ENCODE measurements at places on chromosomes 12 and 14. TPM values are rescaled to one million over a fixed set of nuclear protein-coding genes. Genes with fewer than 3 reads are reported as not detected.

GRCh38 chr12:77189458-77189857, 124.1 kb upstream of the E2F7 start:
- H3K27me3 ChIP-seq = no peaks in the 10 kb centered on the region
- DNase-seq = no peak
- no peak overlapping the region for H3K27ac ChIP-seq
- H3K4me3 ChIP-seq = no peak overlapping the region

- peaks cover 12% of the 10 kb centered on the region for H3K4me1 ChIP-seq
- H3K27me3 ChIP-seq = no peaks in the 10 kb centered on the region
- H3K4me3 ChIP-seq = no peak overlapping the region
- no peaks in the 10 kb centered on the region for H3K36me3 ChIP-seq
- H3K27ac ChIP-seq = no peak overlapping the region
These were observed 12.3 kb downstream of the DENND5B start for GRCh38 chr12:31578632-31579031.

- peaks cover 5% of the 10 kb centered on the region for H3K4me1 ChIP-seq
- no peaks in the 10 kb centered on the region for H3K27me3 ChIP-seq
- H3K27ac ChIP-seq = no peak overlapping the region
- no peak for DNase-seq
- peaks cover 5% of the 10 kb centered on the region for H3K36me3 ChIP-seq
- peak overlapping the region; percentile 89 for H3K4me3 ChIP-seq
These were observed 980 bp downstream of the INTS13 start for GRCh38 chr12:26936559-26937442.

GRCh38 chr14:96078625-96079016, 39.5 kb downstream of the C14orf132 start:
- no peaks in the 10 kb centered on the region for H3K27me3 ChIP-seq
- H3K4me3 ChIP-seq = no peak overlapping the region
- no peak overlapping the region for H3K27ac ChIP-seq
- H3K36me3 ChIP-seq = no peaks in the 10 kb centered on the region
- DNase-seq = no peak
- no peaks in the 10 kb centered on the region for H3K4me1 ChIP-seq

Gene LRP6
- 44.1 TPM for total RNA-seq

Gene CLEC4C
- not detected for total RNA-seq

Gene TMEM229B
- 7.8 TPM for total RNA-seq

DNA sequence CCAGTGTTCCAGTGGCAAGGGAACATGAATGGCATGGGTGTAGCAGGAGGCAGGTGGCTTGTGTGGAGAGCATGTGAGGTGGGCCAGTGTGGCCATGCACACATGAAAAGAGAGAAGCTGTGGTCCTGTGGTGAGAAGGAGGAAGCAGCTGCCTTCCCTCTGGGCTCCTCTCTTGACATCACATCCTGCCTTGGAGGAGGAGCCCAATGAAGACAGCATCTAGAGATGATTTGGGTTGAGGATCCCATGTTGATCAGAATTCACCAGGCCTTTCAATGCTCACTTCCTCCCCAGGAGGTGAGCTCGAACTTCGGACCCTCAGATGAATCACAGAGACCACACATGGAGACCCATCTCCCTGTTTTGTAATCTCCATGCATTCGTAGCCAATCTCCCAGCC, 82.6 kb downstream of the LRRC74A start:
- H3K4me3 ChIP-seq = no peak overlapping the region
- no peaks in the 10 kb centered on the region for H3K36me3 ChIP-seq
- peaks cover 4% of the 10 kb centered on the region for H3K4me1 ChIP-seq
- DNase-seq = no peak

DNA sequence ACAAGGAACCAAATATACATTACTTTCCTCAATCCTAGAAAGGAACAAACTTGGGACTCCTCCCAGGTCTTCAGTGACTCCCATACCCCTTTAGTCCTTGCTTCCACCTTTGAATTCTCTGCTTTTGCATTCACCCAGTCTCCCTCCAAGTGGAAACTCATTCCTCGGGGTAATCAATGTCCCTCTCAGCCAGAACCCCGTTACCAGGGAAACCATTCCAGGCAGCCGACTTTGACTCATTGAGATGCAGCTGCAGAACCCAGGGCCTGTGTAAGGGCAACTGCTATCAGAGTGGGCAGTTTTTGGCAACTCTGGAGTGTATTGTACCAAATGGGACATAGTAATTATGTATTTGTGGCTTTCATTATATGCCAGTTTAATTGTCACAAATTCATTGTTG, 186.2 kb downstream of the NRXN3 start:
- H3K4me1 ChIP-seq = no peaks in the 10 kb centered on the region
- no peak overlapping the region for H3K4me3 ChIP-seq
- DNase-seq = no peak
- H3K36me3 ChIP-seq = no peaks in the 10 kb centered on the region
- no peaks in the 10 kb centered on the region for H3K27me3 ChIP-seq

Gene RD3L
- total RNA-seq = not detected

Gene VWF
- total RNA-seq = 183 TPM

DNA sequence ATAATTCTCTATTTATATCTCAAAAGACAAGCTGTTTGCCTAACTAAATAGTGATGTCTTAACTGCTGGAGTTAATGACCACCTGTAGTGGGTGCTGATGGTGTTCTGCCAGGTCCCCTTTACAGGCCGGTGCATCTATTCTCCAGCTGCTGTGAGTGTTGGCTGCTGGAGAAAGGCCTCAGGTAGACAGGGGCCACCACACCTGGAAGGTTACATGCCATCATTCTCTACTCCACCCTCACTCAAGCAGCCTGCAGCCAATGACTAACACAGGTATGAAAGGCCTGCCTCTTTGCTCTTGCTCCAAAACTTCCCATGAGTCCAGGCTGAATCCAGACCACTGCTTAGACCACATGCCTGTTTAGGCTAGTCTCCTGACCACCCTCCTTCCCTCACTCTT, 73.9 kb downstream of the RPS6KA5 start:
- H3K27ac ChIP-seq = no peak overlapping the region
- no peaks in the 10 kb centered on the region for H3K4me1 ChIP-seq
- DNase-seq = no peak
- no peaks in the 10 kb centered on the region for H3K36me3 ChIP-seq

- no peak for DNase-seq
- H3K4me1 ChIP-seq = no peaks in the 10 kb centered on the region
- H3K27ac ChIP-seq = no peak overlapping the region
These were observed 310.0 kb downstream of the IPO8 start for GRCh38 chr12:30385706-30386105.

Gene CEBPE
- total RNA-seq = not detected

- peaks cover 2% of the 10 kb centered on the region for H3K4me1 ChIP-seq
- H3K27ac ChIP-seq = no peak overlapping the region
- no peak for DNase-seq
- H3K36me3 ChIP-seq = peaks cover 9% of the 10 kb centered on the region
- H3K27me3 ChIP-seq = no peaks in the 10 kb centered on the region
- no peak overlapping the region for H3K4me3 ChIP-seq
These were observed 49.6 kb upstream of the GPR68 start for GRCh38 chr14:91294153-91294552.

Gene CCDC184
- total RNA-seq = 2.0 TPM

- H3K27me3 ChIP-seq = no peaks in the 10 kb centered on the region
- H3K4me3 ChIP-seq = no peak overlapping the region
- no peak overlapping the region for H3K27ac ChIP-seq
- H3K36me3 ChIP-seq = no peaks in the 10 kb centered on the region
These were observed 83.2 kb upstream of the SSTR1 start for GRCh38 chr14:38124506-38124905.

Gene TMTC1
- 58.8 TPM for total RNA-seq

Gene AICDA
- total RNA-seq = not detected

DNA sequence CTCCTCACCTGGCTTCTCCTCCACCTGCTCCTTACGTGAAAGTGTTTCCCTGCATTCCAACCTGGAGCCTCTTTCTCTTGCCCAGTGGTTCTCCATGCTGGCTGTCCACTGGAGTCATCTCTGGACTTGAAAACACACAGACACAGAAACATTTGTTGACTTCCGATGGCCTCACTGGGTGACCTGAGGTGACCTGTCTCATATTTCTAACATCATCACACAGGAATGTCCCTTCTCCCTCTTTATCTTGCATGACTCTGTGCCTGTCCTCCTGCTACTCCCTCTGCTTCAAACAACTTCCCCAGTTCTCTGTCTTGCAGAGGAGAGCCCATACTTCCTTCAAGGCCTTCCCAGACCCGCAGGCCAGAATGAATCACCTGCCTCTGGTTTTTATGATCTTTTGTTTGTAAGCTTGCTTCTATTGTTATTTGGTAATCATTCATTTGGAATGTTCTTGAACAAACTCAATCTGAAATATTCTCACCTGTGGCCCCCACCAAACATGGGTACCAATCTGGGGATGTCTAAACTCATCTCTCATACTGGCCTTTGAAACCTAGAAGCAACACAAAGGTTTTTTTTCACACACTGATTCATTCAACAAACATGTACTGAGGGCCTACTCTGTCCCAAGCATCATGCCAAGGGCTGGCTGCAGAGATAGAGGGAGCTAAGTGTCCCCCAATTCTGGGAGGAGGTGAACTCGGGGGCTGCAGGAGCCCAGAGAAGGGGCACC, 9.7 kb upstream of the RIN3 start:
- no peaks in the 10 kb centered on the region for H3K36me3 ChIP-seq
- H3K4me1 ChIP-seq = no peaks in the 10 kb centered on the region
- H3K27me3 ChIP-seq = no peaks in the 10 kb centered on the region
- H3K27ac ChIP-seq = no peak overlapping the region
- H3K4me3 ChIP-seq = no peak overlapping the region
- DNase-seq = peak; percentile 25

GRCh38 chr12:47216150-47216677, 136.5 kb upstream of the AMIGO2 start:
- H3K36me3 ChIP-seq = no peaks in the 10 kb centered on the region
- H3K4me3 ChIP-seq = no peak overlapping the region
- no peak for DNase-seq
- no peaks in the 10 kb centered on the region for H3K4me1 ChIP-seq
- H3K27me3 ChIP-seq = no peaks in the 10 kb centered on the region

GRCh38 chr14:90924621-90925340, 108.6 kb upstream of the TTC7B start:
- H3K4me1 ChIP-seq = no peaks in the 10 kb centered on the region
- H3K27me3 ChIP-seq = no peaks in the 10 kb centered on the region
- H3K4me3 ChIP-seq = no peak overlapping the region
- no peaks in the 10 kb centered on the region for H3K36me3 ChIP-seq

Gene ENDOU
- total RNA-seq = 0.91 TPM

GRCh38 chr12:71504476-71504875, 64.9 kb downstream of the LGR5 start:
- no peak overlapping the region for H3K4me3 ChIP-seq
- H3K27ac ChIP-seq = no peak overlapping the region
- H3K4me1 ChIP-seq = no peaks in the 10 kb centered on the region
- no peaks in the 10 kb centered on the region for H3K27me3 ChIP-seq

DNA sequence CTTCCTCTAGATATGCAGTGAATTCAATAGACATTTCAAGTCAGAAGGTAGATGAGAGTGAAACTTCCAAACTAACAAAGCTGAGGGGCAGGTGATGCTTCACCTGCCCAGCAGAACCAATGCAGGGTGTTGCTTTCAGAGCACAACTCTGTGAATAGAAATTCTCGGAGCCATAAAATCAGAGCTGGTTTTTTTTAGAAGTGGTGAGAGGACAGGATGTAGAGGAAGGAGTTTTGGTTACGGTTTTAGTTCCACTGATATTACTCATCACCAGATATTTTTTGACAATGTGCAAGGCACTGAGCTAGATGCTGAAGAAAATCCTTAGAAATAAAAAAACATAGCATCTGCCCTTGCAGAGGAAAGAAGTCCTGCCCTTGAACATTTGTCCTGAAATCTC, 62.2 kb downstream of the BMP4 start:
- DNase-seq = no peak
- H3K27ac ChIP-seq = no peak overlapping the region
- H3K4me1 ChIP-seq = peaks cover 7% of the 10 kb centered on the region
- H3K27me3 ChIP-seq = no peaks in the 10 kb centered on the region
- no peaks in the 10 kb centered on the region for H3K36me3 ChIP-seq

DNA sequence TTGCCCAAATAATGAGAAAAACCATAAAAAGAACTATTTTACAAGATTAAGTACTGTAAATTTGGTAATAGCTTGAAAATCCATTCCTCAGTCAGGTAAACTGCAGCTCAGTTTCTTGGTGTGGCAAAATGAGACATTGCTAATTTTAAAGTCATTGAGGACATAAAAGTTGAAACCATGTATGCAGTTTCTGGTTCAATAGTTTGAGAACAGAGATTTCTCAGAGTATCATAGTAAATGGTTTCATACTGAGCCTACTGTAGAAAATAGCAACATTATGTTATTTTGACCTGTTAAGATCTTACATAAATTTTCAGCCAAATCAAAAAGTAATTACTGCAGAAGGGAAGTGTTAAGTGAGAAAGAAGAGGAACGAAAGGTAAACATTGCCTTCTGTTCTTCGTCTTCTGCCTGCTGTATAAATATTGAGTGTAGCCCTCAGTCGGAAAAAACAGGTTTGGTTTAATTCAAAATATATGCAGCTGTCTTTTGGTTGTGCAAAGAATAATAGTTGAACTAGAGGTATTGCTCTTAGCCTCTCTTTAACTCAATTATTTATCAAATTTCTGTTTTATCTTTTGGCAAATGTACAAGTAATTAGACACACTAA, 119.6 kb downstream of the SYNE2 start:
- no peak overlapping the region for H3K4me3 ChIP-seq
- no peak overlapping the region for H3K27ac ChIP-seq
- DNase-seq = no peak
- peaks cover 3% of the 10 kb centered on the region for H3K36me3 ChIP-seq
- H3K4me1 ChIP-seq = no peaks in the 10 kb centered on the region
- no peaks in the 10 kb centered on the region for H3K27me3 ChIP-seq

DNA sequence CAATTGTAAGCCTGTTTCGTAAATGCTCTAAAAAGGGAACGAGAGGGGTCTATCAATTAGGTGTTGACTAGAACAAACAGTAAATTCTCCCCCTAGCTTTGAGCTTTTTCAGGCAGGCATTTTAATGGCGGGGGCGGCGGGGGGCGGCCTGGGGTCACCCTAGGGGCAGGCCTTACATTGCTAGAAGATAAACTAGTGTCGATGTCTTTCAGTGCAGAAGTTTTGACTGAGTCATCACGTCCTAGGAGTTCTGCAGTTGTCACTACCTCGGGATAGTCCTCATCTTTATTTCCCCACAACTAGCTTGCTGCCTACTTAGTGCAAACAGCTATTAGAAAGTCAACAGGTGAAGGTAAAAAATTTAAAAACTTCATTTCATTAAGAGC, 1.6 kb downstream of the ATP6V1D start:
- H3K27ac ChIP-seq = no peak overlapping the region
- no peaks in the 10 kb centered on the region for H3K4me1 ChIP-seq
- H3K4me3 ChIP-seq = peak overlapping the region; percentile 26
- no peaks in the 10 kb centered on the region for H3K27me3 ChIP-seq
- H3K36me3 ChIP-seq = no peaks in the 10 kb centered on the region

- no peak for DNase-seq
- no peaks in the 10 kb centered on the region for H3K36me3 ChIP-seq
- H3K4me3 ChIP-seq = no peak overlapping the region
- H3K27ac ChIP-seq = no peak overlapping the region
These were observed 324.9 kb downstream of the NAV3 start for GRCh38 chr12:78155546-78155945.

- no peak overlapping the region for H3K4me3 ChIP-seq
- no peaks in the 10 kb centered on the region for H3K36me3 ChIP-seq
- no peaks in the 10 kb centered on the region for H3K27me3 ChIP-seq
- H3K4me1 ChIP-seq = no peaks in the 10 kb centered on the region
- H3K27ac ChIP-seq = no peak overlapping the region
These were observed 49.9 kb downstream of the KCNMB4 start for GRCh38 chr12:70415987-70416386.

Gene SERPINA10
- not detected for total RNA-seq

All from kidney (tissue), 22 donors.